ENCODE measurements at places on chromosomes 5 and 9. TPM values are rescaled to one million over a fixed set of nuclear protein-coding genes. Genes with fewer than 3 reads are reported as not detected.

The SLC25A48 gene
- 0.11 TPM for total RNA-seq

The ARRDC3 gene
- 4.9 TPM for total RNA-seq

The ZBED3 gene
- 4.1 TPM for total RNA-seq

The ZNF483 gene
- total RNA-seq = 0.48 TPM

The FAF2 gene
- 54.7 TPM for total RNA-seq

The SAXO1 gene
- total RNA-seq = not detected

The SVEP1 gene
- total RNA-seq = 1.7 TPM

The SPATA31E1 gene
- 0.01 TPM for total RNA-seq

The ANKRD34B gene
- 0.03 TPM for total RNA-seq

The SPDL1 gene
- total RNA-seq = 47.2 TPM

The GRIN3A gene
- total RNA-seq = not detected

The HTR4 gene
- not detected for total RNA-seq

The SIL1 gene
- total RNA-seq = 24.7 TPM

The SPATA9 gene
- total RNA-seq = 0.17 TPM

The RUSC2 gene
- total RNA-seq = 30.2 TPM

The INSL4 gene
- total RNA-seq = 17.1 TPM

The CHMP5 gene
- total RNA-seq = 71.7 TPM

The TAS2R1 gene
- not detected for total RNA-seq

The ACOT12 gene
- total RNA-seq = not detected

The GKAP1 gene
- total RNA-seq = 4.0 TPM

The NEUROG1 gene
- not detected for total RNA-seq

The CCDC192 gene
- total RNA-seq = not detected

The STKLD1 gene
- 0.64 TPM for total RNA-seq

The VCAN gene
- 13.0 TPM for total RNA-seq
